Transverse colon (tissue), 4 donors: ENCODE measurements at places on chromosomes 5 and 9. TPM values are rescaled to one million over a fixed set of nuclear protein-coding genes. Genes with fewer than 3 reads are reported as not detected.

Gene DMGDH
- total RNA-seq, result 0.41 TPM

DNA sequence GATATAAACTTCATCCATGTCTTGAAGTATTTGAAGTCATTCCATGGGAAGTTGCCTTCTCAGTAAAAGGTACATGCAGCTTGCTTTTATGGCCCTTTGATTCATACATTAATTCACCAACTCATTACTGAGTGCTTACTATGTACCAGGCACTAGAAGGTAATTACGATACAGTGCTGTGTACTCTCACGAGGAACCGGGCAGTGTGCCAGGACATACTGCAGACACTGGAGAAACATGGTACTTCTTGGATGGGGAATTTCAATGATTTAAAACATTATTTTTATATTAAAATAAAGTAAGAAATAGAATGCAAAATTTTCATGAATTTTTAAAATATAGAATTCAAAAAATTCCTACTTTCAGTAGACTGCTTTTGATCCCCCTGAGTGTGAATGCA, 71.4 kb upstream of the WDR41 start:
- no peak for DNase-seq

GRCh38 chr5:16975950-16976624, 40.0 kb upstream of the MYO10 start:
- no peak for DNase-seq

DNA sequence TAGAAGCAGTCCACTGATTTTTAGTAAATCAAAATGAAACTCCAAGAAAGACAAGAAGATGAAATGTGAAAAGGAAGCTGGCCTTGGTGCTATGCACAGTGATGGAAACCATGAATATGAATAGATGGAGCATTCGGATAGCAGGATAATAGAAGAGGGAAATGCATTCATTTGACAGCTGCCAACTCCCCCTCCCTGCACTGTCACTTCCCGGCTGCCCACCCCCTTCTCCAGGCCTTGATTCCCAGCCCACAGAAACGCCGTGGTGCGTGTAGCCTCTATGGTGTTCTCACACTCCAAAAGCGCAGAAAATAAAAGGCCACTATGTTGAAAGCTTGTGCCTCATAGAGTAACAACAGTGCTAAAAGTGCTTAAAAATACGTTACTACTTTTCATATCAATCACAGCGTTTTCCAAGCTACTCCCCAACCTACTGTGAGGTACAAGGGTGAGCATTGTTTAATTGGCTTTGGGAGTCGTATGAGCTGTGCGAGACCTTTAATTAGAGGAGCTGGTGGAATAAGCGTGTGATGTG, 26.1 kb upstream of the IFNK start:
- no peak for DNase-seq

Gene GABRA1
- total RNA-seq, result not detected

DNA sequence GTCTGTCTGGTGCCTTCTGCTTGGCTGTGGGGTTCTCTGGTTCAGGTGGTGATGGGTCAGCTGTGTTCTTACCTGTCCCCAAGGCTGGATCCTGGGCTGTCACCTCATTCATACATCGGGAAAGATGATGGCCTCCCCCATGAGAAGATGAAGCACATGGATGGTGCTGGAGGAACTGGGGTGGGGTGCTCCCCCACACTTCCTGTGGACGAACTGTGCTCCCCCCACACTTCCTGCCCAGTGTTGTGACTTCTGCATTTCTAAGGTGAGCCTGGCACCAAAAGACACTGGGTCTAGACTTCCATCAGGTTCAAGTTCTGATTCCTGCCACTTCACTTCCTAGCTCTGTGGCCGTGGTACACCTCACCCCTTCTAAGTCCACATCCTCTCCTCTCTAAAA, 4.3 kb upstream of the SURF6 start:
- DNase-seq, result no peak

Gene SPINK5
- 7.1 TPM for total RNA-seq

DNA sequence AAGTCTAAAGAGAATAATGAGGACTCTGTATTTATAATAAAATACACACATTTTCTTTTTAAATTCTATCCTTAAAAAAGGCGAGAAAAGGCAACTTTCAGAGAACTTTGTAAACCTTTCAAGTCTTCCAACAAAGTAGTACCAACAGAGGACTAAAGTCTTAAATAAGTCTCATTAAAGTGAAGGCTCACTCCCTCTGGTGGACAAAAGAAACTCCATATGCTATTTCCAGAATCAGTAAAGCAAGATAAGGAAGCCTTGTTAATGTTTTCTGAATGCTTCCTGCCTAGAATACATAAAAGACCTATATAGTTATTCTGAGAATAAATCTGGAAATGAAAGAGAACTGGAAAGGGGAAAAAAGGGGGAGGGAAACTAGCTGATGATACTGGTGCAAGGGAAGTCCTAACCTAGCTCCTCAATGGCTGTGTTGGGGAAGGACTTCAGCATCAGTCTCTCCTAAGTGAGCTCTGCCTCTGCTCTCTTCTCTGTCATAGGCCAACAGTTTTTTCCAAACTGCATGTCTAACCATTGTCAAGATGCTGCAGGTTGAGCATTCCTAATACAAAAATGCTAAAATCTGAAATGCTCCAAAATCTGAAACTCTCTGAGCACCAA, 7.2 kb downstream of the HMGCS1 start:
- no peak for DNase-seq

GRCh38 chr9:122338994-122339393, 31.8 kb upstream of the PTGS1 start:
- no peak for DNase-seq

- no peak for DNase-seq
Observed at GRCh38 chr9:37501957-37502596, 16.3 kb downstream of the POLR1E start.

Gene FAXDC2
- total RNA-seq, result 54.8 TPM

Gene MOB3B
- 18.3 TPM for total RNA-seq

Gene SVEP1
- 26.8 TPM for total RNA-seq

Gene HK3
- total RNA-seq, result 4.8 TPM

- DNase-seq, result no peak
Observed at GRCh38 chr5:53603009-53603687, 42.7 kb downstream of the NDUFS4 start.

DNA sequence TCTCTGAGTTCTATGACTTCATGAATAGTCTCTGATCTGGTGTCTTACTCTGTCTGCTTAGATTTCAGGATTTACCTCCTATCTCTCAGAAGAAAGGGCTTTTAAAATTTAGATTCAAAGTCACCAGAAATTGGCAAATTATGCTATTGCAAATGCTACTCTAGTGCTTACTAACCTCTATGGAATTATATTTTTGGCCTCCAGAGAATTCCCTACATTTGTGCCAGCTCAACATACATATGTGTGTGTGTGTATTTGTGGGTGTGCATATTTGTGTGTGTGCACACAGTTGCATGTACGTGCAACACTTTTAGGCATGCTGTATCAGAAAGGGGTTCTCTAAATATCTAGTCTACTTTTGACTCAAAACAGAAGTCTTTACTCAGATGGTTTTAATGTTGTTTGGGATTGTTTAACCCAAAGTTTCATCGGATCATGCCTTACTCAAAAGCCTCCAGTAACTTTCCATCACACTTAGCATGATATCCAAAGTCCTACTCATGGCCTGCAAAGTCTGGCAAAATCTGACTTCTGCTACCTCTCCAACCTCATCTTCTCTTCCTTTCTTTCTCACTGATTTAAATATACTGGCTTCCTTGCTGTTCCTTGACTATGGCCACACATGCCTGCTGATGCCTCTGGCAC, 147.6 kb upstream of the NR3C1 start:
- DNase-seq, result no peak

DNA sequence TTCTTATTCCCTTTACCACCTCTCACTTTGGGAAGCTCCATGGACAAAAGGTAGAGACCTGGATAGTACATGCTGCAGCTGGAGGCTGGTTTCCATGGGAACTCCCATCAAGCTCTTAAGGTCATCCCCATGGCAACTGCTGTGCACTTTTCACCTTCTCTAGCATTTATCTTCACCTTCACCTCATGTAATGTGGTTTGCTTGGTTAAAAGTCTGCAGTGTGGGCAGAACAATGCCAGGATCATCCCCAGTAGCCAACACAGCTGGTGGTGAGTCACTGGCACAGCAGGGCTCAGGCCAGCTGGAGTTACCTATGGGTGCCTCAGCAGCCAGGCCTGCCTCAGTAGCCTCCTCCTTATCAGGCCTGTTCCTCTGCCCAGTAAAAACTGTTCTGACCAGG, 210.5 kb downstream of the GRIA1 start:
- no peak for DNase-seq

DNA sequence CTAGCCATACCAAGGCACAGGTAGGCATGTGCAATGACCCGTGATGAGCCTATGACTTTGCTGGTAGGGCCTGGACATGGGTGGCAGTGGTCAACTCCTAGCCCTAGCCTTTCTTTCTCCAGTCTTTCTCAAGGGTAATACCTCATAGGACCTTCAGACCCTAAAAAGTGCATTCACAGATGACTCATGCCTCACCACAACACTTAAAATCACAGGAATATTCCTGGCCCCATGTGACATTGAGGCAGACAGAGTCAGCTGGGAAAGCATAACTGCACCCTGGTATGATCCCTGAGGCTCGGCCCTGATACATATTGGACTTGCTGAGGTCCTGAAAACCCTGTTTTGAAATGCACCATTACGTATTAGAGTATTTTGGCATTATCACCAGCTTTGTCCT, 449.5 kb downstream of the HINT1 start:
- DNase-seq, result no peak

- DNase-seq, result no peak
Observed at GRCh38 chr5:84709075-84709474, 324.4 kb upstream of the EDIL3 start.

DNA sequence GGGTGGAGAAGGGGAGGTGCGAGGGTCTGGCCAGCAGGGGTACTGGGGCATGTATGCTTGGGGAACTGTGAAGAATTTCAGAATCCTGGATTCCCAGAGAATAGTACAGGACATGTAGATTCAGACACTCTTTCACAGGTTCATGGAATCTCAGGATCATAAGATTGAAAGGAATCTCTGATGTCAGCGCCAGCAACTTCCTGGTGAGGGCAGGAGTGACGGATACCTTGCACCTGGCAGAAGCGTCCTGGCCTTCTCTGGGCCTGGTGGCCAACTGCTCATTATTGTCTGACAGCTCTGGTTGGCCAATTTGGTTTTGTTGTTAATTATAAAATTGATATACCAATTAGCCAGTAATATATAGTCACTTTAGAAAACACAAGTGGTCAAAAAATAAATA, 6.9 kb downstream of the GM2A start:
- DNase-seq, result no peak

DNA sequence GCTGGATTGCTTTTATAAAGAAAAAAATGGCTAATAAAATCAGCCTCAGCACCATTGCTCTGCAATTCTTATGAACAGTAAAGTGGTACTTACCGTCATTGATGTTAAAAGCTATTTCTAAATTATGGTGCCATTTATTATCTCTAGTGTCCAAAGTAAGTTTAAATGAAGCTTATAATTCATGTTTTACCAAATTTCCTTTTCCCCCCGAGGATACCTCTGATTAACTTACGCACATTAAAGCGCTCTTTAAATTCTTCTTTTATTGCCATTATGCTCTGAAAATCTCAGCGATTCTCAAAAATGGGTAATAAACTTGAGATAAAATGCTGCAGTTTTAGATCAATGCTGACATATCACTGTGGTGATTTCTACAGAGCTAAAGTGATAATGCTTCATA, 13.5 kb downstream of the TLX3 start:
- no peak for DNase-seq

DNA sequence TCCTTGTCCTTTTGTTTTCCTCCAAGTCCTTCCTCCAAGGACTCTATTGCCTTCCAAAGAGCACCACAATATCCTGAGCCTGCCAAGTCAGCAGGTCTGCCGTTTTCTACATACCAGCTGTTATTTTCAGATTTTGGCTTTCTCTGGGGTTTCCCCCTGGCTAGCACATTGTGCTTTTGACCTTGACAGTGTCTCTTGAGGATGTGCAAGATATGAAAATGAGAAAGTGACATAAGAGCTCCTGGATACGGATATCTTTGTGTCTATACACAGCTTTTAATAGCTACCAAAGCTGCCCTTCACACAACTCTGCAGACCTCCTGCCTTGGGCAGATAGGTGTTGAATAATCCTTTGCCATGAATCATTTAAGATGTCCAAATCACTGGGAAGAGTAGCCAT, 67.0 kb downstream of the HAPLN1 start:
- no peak for DNase-seq

GRCh38 chr9:110641293-110641692, 27.3 kb upstream of the MUSK start:
- DNase-seq, result no peak

GRCh38 chr9:21919377-21920362, 74.5 kb downstream of the CDKN2A start:
- DNase-seq, result no peak

Gene PCDHGB6
- total RNA-seq, result 4.0 TPM

DNA sequence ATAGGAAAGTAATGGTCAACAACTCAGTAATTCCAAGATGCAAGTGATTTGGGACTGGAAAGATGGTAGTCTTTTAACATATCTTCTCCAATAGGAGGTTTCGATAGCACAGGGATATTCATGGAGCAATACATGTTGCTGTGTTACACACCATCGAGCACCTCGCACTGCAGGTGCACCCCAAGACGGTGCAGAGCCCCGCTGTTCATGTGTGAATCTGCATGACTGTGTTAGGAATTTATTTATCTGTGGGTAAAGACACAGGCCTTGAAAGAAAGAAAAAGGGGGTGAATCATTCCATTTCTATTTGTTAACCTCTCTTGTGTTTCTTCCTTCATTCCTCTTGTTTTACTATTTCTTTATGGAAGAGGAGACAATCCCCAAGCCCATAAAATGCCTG, 217.1 kb downstream of the EBF1 start:
- DNase-seq, result no peak

- DNase-seq, result no peak
Observed at GRCh38 chr9:2904242-2904930, 60.5 kb upstream of the PUM3 start.

- no peak for DNase-seq
Observed at GRCh38 chr5:129246088-129246487, 151.5 kb downstream of the ISOC1 start.

DNA sequence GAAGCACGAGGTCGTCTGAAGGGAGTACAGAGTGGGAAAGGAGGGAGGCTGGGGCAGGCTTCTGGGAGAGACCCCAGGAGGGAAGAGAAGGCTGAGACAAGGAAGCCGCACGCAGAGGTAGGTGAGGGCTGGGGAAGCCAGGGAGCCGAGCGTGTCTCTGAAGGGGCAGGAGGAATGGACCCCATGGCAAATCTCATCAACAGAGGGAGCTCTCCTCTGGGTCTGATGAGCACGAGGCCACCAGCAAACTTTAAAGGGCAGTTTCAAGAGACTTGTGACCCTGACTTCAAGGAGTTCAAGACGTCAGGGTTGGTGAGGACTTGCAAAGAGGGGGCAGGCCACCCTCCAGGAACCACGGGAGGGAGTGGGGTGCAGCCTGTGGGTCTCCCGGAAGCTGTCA, 326.2 kb upstream of the IRX2 start:
- DNase-seq, result no peak

DNA sequence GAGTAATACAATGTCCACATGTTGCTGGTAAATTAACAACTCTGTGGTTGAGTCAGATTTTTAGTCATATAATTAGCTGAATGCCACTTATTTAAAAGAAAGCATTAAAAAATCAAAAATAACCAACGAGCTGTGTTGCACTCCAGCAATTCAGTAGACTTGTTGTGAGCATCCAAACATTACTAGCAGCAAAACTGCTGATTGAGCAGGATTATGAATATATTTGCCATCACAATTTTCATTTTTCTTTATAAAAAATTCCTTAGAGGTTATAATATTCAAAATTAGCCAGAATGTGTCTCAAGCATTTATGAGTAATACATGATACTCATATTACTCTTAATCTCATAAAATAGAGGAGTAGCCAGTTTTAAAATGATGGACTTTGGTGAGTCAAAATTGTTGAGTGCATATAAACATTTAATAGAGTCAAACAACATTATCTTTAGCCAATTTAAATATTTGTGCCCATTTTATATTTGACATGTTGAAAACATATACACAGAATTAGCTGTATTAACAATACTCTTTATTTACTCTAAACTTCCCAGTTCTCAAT, 44.0 kb downstream of the ST8SIA4 start:
- no peak for DNase-seq
